ENCODE measurements at places on chromosomes 1 and 21.

GRCh38 chr1:204025917-204026707, 46.8 kb upstream of the SOX13 start:
- DNase-seq: no peak

- no peak for DNase-seq
Measured at GRCh38 chr1:150022357-150022756, 11.8 kb upstream of the OTUD7B start.

GRCh38 chr21:29115899-29116298, 14.5 kb upstream of the MAP3K7CL start:
- no peak for DNase-seq

DNA sequence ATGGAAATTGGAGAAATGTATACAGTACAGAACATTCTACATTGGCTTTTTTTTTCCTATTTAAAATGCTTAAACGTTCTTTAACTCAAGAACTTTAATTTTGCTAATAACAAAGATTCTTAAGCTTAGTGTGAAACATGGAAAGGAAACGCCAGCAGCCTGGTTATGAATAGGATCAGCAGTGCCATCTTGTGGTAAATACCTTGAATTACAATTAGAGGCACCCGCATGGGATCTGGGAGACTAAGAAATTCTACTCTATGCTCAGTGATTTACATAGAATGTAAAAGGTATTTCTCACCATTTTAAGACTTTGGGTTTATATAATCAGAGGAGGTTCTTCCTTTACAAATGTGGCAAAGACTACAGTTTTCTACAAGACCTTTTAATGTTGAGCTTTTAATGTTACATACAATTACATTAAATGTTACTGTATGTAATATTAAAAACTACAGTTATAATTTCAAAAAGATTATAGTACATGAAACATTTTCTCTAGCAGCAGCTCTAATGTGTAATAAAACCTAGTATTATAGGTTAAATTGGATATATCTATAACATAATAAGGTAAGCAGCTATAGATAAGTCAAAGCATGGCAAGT, 32.1 kb upstream of the APOBEC4 start:
- DNase-seq: peak; percentile 88

DNA sequence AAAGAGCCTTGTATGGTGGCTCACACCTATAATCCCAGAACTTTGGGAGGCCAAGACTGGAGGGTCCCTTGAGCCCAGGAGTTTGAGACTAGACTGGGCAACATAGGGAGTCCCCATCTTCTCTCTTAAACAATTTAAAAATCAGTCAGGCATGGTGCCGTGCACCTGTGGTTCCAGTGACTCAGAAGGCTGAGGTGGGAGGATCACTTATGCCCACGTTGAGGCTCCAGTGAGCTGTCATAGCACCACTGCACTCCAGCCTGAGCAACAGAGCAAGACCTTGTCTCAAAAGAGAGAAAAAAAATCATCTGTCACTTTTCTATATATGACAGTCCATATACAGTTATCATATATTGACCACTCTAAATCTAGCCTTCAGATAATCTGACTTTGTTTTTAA, 658.3 kb downstream of the LTN1 start:
- no peak for DNase-seq

DNA sequence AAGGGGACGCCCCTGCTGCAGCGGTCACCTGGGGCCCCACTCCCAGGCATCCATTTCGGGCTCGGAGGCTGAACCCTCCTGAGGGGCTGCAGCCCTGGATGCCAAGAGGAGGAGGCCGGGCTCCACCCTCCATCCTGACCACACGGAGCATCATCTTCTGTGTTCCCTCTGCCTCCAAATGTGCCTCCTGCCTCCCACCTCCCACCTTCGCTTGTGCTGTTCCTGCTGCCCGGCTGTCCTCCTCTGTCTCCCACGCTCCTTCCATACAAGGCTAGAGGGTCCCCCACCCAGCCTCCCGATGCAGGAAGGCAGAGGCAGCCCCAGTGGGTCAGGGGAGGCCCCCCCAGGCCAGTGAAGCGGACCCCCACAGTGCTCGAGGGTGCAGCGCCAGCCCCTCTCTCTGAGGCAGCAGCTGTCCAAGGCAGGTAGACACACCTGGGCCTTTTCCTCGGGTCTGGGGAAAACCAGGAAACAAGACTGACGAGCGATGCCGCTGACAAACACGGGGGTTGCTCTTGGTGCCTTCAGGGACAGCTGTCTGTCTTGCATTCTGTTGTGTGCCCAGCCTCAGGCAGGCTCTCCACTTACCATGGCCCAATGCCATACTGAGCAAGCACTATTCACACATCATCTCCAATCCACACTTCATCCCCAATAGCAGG, 16.8 kb upstream of the PLEKHG5 start:
- DNase-seq: no peak

- DNase-seq: no peak
Measured at GRCh38 chr1:47460456-47460855, 22.6 kb downstream of the FOXD2 start.

DNA sequence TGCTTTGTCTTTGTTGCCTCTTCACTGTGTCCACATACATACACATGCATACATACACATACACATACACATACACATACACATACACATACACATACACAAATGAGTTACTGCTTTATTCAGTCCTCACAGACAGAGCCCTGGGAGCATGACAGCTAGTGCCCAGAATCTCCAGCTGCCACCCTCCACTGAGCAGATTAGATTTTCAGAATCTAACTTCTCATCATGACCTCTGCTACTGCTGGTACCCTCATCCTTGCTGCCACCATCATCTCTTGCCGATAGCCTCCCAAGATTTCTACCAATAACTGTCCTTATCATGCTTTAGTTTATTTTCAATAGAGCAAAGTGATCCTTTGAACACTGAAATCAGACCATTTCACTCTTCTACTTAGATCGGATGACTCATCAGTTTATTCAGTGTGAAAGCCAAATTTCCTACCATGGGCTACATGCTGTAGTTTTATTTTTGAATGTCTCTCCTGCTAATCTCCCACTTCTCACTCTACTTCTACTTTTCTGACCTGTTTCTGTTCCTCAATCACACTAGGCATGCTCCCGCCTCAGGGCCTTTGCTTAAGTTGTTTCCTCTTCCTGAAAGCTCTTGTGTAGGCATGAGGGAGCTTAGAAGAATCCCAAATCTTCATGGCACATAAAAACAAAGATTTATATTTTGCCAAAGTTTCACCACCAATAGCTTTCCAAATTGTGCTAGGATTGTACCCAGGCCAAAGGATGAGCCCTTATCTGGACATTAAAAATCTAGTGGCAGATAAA, 43.0 kb downstream of the ATP6V1G3 start:
- peak; percentile 82 for DNase-seq

DNA sequence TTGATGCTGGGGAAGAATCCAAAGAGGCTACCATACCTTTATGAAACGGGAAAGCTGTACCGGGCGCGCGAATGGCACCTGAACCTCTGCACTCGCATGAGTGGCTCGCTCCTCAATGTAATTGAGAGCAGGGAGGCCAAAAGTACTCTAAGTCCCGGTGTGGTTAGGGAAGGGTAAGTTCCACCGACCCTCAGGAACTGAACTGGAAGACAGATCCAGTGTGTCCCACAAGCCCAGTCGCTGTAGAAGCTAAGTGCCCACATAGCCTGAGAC, 1.0 kb downstream of the GATAD2B start:
- no peak for DNase-seq

Data from suppressor macrophage (primary cell).